ENCODE measurements at places on chromosomes 7 and 10.

DNA sequence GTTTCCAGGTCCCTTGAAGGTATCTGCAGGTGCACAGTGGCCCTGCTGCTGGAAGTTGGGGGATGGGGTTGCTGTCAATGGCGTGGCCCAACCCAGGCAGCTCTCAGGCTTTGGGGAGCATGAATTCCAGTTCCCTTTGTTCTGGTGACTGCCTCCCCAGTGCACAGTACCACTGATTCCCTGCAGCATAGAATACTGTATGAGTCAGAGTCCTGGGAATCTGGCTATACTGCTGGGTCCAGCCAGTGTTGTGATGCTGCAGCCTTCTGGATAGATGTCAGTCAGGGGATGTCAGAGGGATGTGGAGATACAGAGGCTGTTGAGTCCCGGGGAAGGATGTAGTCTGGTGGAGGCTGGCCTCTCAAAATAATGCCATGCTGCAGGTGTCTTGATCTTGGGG lies 99.3 kb downstream of the LANCL2 start:
- no peak for DNase-seq

DNA sequence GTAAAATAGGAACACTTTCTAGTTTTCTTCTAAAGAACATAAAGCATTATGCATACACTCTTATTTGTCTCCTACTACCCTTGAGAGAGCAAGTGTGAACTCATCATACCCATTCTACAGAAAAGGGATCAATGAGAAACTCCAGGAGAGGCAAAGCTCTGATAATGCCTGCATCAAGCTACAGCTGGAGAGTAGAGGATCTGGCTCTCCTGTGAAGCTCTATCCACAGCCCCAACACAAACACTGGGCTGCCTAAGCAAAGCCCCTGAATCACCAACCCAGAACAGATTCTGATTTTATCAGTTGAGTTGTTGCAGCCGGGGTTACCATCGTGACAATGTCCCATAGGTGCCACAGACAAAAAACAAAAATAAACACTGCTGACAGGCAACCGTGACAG lies 74.9 kb downstream of the NUDCD3 start:
- DNase-seq = no peak

DNA sequence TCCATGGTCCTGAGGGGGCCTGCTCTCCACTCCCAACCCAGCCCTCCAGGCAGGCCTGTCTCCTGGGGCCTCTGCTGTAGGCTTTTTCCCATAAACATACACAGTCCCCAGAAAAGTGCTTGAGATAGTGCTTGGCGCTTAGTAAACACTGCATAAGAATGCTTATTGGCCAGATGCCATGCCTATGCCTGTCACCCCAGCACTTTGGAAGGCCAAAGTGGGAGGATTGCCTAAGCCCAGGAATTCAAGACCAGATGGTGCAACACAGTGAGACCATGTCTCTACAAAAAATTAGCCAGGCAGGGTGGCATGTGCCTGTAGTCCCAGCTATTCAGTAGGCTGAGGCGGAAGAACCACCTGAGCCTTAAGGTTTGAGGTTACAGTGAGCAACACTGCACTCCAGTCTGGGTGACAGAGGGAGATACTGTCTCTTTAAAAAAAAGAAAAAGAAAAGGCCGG lies 24.6 kb upstream of the ASL start:
- no peak for DNase-seq

GRCh38 chr10:31383810-31384588 lies 65.0 kb downstream of the ZEB1 start:
- no peak for DNase-seq

DNA sequence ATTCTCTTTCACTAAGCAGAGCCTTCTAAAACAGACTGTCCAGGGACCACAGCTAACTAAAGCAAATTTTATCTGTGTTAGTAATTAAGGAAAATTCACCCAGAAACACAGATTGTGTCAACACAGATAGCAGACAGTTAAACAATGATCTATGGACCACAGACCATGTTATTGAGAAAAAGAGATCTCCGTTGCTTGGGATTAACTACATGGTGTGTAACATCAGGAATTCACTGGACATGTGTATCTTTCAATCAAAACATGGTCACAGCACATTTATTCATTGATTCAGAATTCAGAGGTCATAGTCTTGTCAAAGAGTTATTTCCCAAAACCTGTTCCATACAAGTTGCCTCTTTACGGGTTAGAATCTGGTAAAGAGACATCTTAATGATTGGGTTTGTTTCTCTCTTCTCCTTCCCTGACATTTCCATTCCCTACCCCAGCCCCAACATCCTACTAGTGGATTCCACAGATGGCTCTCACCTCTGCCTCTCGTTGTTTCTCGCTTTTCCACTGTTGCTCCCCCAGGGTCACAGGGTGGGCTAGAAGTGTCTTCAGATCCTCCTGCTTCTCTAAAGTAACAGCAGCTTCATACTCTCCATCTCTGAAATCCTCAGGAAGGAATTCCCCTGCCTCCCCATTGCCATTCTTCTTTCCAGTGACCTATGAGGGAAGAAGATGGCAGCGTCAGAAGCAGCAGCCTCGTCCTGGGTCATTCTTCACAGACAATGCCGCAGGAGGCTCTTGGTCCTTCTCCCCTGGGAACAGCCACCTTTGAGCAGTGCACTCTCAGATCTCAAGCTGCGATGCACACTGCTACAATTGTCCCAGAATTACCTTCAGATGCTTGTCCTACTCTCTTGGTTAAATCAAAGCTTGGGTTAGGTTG lies 958 bp downstream of the ANKRD1 start:
- no peak for DNase-seq

- no peak for DNase-seq
Measured at GRCh38 chr7:106717254-106717954, 56.4 kb upstream of the CCDC71L start.

- DNase-seq = no peak
Measured at GRCh38 chr7:44335184-44335583, 9.8 kb upstream of the CAMK2B start.

GRCh38 chr10:127972751-127973357 lies 66.0 kb downstream of the PTPRE start:
- no peak for DNase-seq

DNA sequence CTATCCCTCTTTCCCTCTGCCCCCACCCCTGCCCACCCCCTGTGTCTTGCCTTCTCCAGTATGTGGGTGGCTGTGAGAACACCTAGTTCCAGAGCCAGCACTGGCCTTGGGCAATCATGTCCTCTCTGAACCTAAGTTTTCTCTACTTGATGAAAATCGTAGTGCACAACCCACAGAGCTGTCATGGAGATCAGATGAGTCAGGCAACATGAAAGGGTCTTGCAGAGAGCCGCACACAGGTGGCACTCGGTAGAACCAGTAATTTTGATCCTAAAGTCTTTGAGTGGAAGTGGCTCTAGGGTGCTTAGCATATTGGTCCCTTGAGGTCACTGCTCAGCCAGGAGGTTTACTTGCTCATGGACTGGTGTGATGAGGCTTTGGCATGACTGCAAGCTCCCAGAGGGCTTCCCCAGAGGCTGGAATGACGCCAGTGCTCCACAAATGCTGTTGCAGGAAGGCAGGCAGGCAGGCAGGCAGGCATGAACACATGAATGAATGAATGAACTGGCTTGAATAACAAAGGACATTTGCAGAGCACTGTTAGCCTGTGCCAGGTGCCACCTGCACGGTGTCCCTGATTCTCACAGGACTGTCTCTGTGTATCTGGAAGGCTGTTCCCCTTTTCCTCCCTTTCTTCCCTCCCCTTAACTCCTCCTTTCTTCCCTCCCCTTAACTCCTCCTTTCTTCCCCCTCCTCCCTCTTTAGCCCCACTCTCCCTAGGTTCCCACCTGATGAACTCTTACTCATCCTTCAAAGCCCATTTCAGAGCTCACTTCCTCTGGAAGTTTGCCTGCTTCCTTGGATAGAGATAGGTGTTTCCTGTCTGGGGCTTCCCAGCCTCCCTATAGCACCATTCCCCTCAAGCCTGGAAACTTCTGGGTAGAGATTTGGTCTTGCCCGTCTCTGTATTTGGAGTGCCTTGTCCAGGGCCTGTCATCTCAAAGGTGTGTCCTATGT lies 27.2 kb upstream of the CTBP2 start:
- no peak for DNase-seq

DNA sequence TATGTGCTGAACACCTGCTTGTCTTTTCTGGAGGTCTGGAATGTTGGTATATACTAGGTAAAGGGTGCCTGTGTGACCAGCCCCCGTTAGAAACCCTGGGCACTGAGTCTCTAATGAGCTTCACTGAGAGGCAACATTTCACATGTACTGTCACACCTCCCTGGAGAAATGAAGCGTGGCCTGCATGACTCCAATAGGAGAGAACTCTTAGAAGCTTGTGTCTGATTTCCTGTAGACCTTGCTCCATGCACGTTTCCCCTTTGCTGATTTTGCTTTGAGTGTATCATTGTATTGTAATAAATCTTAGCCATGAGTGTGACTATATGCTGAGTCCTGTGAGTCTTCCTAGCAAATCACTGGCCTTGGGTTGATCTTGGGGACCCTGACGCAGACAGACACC lies 82.8 kb downstream of the PPP1R3C start:
- peak; percentile 8 for DNase-seq

DNA sequence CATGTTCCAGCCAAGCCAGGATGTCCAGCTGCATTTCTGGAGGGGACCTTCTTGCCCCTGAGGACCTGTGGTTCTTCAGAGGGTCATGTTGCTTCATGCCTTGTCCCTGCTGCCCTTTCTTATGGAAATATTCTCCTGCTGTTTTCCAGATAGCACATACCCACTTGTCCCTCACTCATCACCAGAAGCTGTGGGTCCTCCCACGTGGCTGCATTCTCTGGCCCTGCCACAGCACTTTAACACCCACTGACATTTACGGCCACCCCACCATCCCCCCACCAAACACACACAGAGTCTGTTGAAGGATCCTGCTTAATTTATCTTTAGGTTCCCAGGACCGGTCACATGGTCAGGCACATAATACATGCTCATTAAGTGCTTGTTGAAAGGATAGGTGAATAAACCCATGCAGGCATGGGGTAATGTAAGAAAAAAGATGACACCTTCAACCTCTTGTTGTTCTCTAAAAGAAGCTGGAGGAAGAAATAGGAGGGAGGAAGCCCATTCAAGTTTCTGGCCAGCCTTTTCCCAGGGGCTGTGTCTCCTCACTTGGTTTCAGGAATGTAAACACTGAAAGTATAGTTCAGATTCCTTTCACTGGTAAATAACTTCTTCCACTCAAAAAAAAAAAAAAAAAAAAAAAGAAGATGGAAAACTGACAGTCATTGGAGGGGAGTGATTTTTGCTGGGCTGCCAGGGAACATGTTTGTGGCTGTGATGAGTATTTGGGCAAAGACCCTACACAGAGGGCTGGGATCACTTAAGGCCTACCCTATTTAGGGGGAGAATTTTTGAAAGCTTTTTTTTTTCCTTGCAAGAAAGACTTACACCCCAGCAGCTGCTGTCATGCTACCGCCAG lies 19.8 kb upstream of the BMPER start:
- no peak for DNase-seq

GRCh38 chr10:133022776-133023100 lies 65.0 kb upstream of the ADGRA1 start:
- DNase-seq = peak; percentile 82

GRCh38 chr7:38506004-38506403 lies 125.2 kb downstream of the AMPH start:
- no peak for DNase-seq

DNA sequence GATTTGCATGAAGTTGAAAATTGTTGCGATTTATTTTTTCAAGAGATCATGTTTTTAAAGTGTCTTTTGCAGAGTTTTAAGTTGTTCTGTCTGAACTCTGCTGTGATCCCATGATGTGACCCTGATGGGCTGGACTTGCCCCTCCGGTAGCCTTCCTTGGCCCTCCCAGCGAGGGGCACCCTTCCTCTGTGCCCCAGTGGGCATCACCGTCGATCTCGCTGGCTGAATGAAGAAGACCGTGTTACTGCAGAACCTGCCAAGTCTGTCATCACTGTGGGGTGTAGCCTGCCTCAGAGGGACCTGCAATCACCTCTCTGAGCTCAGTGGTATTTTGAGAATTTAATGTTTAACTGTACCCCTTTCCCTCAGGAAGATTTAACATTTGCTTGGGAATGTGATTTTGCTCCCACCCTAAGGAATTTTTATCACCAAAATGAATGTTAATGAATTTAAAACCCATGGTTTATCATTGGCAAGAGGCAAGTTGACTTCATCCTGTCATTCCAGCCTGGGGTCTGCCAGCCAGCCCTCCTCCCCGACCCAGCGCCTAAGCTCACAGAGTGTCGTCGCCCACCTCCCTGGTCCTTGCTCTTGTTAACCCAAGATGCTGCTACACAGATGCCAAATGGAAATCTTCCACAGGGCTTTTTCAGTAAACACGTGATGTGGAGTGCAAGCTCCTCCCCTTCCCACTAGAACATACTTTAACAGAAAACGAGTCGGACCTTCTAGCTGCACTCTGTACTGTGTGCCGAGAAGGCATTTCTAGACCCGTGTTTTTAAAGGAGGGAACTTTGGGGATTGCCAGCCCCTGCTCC lies 115.4 kb downstream of the NT5C2 start:
- no peak for DNase-seq

GRCh38 chr10:95606922-95607321 lies 45.8 kb upstream of the SORBS1 start:
- no peak for DNase-seq

DNA sequence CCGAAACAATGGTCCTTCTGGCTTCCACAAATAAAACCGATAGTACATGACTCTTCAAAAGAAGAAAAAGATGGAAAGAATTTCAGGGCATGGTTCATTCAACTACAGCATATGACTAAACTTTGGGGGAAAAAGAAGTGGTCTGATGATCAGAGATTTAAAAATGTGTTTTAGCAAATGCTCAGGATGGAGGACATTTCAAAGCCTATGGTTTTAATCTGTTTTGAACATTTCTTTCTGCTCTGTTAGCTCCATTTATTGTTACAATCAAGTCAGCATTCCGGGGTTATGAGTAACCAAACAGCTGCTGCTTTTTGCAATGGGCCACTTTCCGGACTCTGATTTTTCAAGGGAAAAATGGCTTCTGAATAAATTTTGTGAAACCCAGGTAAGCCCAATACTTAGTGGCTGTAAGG lies 142.4 kb downstream of the CUBN start:
- DNase-seq = no peak

- DNase-seq = no peak
Measured at GRCh38 chr7:92496876-92497275, 19.1 kb upstream of the ERVW-1 start.

- no peak for DNase-seq
Measured at GRCh38 chr7:925601-926000, 28.9 kb downstream of the ADAP1 start.

DNA sequence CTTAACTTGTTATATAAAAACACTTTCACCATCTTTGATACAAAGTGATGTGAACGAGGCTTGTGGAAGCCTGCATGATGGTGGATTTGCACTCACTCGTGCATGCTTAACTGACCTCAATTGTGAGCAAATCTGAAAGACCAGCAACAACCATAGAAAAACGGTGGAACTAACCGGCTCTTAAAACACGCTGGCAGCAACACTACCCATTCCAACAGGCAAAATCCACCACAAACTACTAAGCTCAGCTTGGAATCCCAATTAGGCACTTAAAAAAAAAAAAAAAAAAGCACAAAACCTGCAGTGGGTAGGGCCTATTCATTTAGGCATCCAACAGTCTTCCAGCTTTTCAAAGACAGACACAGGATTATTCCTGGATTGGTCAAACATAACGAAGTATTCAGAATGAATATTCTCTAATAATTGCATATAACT lies 1.8 kb downstream of the GDI2 start:
- no peak for DNase-seq

- DNase-seq = no peak
Measured at GRCh38 chr7:84379446-84379845, 184.9 kb upstream of the SEMA3A start.

Data from right hindlimb (tissue), 1 donor.